Activated CD8-positive, alpha-beta memory T cell treated with anti-CD3 and anti-CD28 coated beads for 24 hours (primary cell): ENCODE measurements at places on chromosomes 2 and 18.

DNA sequence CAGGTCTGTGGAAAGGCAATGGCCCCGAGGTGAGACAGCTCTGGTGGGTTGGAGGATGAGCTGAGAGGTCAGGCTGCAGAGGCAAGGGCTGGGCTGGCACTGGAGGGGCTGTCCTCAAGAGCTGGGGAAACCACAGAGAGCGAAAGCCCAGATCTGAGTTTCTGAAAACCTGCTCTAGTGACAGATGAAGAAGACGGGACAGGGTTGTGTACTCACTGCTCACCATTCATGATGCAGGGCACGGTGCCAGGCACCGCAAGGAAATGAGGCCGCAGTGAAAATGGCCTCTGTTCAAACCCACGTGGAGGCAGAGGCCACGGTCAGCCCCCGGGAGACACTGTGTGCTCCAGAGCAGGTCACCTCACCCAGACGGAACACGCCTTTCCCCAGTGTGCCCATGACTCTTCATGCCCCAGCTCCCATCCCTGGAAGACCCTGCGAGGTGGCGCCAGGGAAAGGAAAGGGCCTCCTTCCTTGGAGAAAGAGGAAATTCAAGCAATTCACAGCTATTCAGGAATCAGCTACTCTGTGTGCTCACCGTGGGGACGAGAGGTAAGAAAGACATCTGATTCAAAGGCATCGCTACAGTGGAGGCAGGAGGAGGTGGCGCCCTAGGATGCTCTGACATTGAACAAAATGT, 24.3 kb upstream of the ID2 start:
- no peak for DNase-seq

DNA sequence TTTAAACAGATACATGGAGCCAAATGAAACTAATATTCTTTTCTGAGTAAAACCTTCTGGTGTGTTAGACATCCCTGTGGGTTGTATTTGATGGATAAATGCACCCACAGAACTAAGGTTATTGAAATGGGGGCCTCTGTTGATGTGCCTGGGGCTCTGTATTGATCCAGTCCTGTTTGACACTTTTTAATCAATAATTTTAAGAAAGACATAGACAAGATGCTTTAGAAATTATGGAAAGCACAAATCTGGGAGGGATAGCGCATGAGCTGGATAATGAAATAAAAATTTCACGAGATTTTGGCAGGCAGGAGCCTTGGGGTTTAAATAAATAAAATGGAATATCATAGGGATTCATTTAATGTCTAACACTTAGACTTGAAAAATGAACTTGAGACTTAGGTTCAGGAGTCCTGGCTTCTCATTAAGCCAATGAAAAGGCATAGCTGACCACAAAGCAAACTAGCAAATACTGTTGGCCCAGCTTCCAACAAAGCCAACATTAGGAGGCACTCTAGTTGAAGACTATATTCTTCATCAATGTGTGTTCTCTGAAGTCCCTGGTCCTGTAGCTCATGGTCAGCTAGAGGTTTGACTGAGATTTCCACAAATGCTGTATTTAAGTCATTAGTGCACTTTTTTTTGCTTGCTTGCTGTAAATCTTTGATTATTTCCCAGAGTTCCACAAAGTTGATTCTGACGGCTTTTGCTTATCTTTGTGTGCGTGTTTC, 64.2 kb upstream of the SH3RF3 start:
- no peak for DNase-seq

GRCh38 chr2:211203986-211204385, 647.6 kb downstream of the CPS1 start:
- no peak for DNase-seq

DNA sequence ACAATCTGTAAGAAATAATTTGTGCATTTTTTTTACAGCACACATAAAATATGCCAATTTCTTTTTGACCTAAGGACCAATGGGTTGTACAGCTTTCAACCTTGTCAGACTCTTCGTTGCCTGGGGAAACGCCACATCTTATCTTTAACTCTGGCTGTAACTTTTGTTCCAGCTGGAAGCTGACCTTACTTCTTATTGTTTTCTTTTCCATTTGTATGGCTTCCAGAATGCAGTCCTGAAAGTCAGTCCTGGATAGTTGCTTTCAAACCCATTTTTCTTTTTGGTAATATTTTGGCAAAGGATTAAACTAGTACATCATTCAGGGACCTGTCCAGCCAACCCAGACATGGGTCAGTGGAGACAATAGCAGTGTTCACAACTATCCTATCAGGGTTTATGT, 686.5 kb upstream of the CDH2 start:
- DNase-seq, result no peak

DNA sequence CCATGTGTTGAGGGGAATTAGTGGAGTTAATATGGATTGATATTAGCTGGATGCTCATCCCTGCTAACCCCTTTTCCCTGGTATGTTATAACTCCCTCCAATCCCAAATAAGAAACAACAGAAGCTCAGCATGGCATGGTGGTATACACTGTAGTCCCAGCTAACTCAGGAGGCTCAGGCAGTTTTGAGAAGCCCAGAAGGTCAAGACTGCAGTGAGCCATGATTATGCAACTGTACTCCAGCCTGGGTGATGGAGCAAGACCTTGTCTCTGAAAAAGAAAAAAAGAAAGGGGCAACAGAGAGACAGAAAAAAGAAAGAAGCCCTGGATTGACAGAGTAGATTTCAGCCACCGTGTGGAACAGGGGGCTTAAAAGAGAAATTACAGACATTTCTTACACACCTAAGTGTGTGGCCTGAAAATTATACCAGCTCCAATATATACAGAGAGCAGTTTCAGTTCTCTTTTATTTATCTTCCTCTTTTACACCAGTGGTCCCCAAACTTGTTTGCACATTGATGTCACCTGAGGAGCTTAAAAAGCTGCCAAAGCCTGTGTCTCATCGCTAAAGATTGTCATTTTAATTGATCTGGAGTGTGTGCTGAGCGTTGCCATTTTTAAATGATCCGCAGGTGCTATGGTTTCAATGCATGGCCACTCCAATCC, 203.6 kb downstream of the UBE2E3 start:
- no peak for DNase-seq

DNA sequence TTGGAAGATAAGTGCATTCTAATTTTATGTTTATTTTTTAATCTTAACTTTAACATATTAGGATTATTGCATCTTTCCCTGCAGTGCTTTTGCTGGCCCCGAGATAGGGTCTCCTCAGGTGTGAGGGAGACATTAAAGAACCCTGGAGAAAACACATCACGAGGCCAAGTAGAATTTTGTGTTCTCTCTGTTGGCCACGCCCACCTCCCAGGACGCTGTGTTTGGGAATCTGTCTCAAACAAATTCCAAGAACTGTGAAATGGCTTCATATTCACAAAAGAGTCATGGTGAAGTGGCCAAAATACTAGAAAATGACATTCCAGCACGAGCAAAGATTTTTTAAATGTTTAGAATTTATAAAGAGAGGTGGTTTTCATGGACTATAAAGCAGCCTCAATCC, 27.3 kb downstream of the RNF144A start:
- peak; percentile 30 for DNase-seq

DNA sequence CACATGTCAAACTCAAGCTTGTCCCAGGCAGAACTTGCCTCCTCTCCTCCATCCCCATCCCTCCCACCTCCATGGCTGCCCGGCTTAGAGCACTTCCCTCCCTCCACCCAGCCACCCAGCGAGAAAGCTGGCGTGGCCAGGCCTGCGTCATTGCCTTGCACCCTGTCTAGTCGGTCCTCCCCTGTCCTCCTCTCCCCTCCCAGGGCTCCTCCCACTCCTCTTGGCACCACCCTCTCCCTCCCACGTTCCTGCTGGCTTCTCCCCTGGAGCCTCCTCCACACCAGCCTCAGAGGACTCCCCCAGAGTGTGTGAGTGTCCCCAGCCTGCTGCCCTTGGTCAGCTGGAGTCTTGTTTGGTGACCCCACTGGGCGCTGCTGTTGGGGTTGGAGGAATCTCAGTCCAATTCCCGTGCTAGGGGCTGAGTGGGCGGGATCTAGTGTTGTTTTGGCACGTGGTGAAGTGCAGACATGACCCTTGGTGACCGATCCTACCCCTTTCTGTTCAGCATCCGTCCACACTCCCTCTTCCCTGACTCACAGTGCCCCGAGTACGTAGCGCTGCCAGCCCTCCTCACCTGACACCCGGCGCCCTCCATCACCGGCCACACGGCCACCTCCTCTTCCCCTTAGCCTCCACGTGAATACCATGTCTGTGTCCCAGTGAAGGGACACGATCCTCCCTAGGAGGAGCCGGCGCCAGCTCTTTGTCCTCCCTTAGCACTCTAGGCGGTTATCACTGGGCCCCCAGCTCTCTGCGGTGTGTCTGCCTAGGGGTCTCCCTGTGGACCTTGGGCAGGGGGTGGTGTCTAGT, 41.4 kb downstream of the ATP6V1C2 start:
- DNase-seq, result no peak

DNA sequence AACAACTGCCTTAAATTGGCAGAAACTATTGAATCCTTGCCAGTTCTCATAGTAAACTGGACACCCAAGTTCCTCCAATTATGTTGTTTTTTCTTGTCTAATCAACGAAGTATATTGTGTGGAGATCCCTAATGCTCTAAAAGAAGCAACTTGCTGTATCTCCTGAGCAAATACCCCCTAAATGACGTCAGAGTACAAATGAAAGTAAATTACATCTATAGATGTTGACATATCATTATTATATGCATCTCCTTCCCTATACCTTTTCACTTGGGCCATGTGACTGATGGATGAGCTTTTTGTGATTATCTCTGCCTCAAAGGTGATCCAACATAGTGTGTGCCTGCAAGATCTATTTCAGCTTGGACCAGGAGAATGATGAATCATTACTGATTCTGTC, 159.4 kb downstream of the CCDC148 start:
- no peak for DNase-seq

DNA sequence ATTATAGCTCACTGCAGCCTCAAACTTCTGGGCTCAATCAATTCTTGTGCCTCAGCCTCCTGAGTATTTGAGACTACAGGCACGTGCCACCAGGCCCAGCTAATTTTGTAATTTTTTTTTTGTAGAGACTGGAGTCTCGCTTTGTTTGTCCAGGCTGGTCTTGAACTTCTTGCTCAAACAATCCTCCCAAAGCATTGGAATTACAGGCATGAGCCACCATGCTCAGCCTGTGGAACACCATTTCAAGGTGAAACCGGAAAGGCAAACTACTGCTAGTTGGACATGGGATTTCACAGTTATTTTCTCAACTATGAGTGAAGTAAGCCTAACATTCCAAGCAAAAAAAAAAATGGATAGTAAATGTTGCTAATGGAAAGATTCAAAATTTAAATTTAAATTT, 20.9 kb upstream of the TGIF1 start:
- DNase-seq, result no peak

- no peak for DNase-seq
Observed at GRCh38 chr2:97723156-97724072, 10.0 kb downstream of the ZAP70 start.

GRCh38 chr2:28094739-28095138, 204.2 kb downstream of the BABAM2 start:
- no peak for DNase-seq

DNA sequence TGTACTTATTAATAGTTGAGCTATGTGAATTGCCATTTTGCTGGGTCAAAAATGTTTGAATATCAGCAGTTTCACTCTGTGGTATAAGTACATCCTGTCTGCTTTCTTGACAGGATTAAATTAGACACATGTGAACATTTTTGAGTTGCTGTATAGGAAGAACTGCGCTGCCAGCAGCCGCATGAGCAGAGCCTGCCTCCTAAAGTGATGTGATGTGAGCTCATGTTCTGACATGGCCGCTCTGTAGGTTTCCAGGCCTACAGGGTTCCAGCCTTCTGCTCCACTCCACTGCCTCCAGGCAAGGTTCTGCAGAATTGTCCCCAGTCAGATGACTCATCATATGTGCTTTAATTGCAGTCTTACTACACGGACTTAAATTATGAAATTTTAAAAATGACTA, 119.7 kb upstream of the NFATC1 start:
- DNase-seq, result no peak

DNA sequence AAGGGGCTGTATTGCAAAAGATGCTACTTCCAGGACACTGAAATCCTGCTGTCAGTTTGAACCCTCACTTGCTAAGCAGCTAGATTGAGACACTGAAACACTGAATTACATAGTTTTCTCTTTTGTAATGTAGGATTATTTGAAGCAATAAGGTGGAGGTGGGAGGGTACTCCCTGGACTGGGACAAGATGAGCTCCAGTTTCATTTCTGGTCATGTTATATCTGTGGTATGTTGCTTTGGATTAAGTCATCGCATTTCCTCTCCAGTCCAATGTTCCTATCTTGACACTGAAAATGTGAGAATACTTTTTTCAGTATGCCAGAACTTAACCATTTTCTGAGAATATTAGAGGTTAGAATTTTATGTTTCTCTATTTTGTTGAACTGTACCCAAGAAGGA, 426.2 kb upstream of the MEX3C start:
- no peak for DNase-seq

GRCh38 chr2:240998995-240999791, 775 bp downstream of the SNED1 start:
- DNase-seq, result peak; percentile 57

- peak; percentile 73 for DNase-seq
Observed at GRCh38 chr2:8677646-8678592, 3.9 kb upstream of the ID2 start.

DNA sequence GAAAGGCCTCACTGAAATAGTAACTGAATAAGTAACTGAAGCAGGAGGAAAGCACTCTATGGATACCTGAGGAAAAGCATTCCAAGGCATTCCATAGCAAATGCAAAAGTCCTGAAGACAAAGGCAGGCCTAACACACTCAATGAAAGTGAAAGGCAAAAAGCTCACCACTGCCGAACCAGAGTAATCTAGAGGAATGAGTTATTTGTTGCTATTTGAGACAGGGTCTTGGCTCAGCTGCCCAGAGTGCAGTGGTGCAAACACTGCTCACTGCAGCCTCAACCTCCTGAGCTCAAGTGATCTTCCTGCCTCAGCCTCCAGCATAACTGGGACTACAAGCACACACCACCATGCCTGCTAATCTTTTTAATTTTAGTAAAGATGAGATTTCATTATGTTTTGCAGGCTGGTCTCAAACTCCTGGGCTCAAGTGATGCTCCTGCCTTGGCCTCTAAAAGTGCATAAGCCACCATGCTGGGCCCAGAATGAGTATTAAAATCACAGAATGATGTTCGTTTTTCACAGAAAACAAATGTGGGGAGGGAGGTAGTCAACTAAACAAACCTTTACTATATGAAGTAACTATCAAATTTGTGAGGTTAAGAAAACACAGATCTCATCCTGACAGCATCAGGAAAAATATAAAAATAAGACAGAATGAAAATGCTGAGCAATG, 17.9 kb downstream of the PIAS2 start:
- no peak for DNase-seq

DNA sequence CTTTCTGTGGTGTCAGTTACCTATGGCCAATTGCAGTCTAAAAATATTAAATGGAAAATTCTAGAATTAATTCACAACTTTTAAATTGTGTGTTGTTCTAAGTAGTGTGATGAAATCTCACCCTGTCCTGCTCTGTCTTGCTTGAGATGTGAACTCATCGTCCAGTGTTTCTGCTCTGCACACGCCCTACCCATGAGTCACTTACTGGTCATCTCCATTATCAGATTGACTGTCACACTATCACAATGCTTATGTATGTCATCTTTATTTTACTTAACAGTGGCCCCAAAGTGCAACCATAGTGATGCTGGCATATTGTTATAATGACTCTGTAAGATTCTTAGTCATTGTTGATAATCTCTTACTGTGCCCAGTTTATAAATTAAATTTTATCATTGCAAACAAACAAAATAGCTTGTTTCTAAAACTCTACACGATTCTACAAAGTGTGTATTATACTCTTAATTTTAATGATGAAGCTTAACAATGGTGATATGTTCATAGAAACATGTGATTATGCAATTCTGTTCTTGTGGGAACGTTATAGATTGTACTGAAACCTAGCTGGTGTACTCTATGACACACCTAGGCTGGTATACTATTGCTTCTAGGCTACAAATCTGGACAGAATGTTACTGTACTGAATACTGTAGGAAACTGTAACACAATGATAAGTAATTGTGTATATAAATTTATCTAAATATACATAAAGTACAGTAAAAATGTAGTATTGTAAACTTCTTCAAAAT, 1086.8 kb upstream of the PIK3C3 start:
- no peak for DNase-seq
